ENCODE measurements at places on chromosomes 4 and X.

DNA sequence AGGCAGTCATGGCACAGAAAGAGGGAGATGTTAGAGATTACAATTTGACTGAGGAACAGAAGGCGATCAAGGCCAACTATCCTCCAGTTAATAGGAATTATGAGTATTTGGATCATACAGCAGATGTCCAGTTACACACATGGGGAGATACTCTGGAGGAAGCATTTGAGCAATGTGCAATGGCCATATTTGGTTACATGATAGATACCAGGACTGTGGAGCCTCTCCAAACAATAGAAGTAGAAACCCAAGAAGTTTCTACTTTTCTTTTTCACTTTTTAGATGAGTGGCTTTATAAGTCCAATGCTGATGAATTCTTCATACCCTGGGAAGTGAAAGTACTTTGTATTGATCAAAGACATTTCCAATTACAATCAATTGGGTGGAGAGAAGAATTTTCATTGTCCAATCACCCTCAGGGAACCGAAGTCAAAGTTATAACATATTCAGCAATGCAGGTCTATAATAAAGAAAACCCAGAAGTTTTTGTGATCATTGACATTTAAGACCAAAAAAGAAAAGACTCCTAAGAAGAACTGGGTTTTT, 139.1 kb downstream of the MAB21L2 start:
- no peak for DNase-seq

DNA sequence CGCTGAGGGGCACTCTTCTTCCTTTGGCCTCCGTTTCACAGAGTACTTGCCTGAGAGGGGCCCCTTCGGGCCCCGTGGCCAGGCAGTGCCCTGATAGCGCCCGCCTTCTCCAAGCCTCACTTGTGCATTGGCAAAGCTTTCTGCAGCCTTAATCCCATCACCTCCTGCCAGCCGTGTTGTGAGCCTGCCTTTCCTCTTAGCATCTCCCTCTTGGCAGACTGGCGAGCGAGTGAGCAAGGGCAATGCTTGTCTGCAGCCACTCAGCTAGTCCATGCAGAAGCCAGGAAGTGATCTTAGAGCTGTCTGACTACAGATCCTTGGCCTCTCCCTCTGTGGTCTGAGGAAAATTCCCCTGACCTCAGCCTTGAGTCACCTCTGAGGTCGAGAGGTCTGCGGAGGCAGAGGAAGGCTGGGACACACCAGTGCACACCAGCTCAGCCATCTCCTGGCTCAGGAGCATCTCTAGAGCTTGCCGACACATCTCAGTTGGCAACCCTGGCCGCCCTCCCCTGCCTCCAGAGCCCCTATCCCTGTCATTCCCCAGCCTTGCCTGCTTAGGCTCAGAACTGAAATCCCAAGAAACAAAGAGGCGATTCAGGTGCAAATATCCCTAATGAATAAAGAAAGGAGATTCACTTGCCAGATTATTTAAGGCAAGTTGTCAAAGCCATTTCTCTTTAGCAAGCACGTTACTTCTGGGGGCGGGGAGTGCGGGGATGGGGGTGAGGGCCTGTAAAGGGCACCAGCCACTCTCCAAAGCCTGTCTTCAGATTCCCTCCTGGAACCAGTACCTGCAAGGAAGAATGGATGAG, 143.5 kb upstream of the MAMLD1 start:
- DNase-seq = no peak

GRCh38 chr4:129094347-129094746, 1.0 kb upstream of the SCLT1 start:
- no peak for DNase-seq

DNA sequence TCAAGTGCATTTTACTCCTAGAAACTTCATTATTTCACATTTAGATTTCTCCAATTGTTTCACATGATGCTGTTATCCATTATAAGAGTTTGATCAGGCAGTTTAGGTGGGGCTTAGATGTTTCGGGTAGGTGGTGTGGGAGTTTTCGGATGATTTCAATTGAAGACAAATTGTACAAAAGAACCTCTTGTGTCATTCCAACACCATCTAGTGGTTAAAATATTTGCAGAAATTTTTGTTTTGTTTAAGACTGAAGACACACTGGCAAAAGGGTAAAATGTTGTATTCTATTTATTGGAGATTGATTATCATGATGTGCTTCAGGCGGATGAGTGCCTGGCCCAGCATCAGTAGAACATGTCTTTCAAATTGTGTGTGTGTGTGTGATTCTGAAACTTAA, 212.7 kb downstream of the SH3BGRL start:
- no peak for DNase-seq

DNA sequence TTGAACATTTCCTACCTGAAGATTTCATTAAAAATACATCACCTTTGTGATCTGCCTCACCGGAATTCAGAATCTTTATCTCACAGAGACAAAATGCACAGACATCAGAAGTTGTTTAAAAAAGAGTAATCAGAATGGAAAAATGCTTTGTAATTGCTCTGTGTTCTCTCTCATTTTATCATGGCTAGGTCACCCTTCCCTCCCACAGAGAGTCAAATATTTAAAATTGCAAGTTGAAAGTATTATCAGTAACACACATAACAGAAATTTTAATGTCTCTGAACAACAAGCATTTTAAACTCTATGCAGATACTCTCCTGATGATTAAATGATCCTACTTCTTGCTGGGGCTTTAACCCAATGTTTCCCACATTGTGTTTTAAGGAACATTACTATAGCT, 362.0 kb downstream of the CBLL2 start:
- no peak for DNase-seq

Measured in upper lobe of left lung (tissue), 6 donors.